ENCODE measurements at places on chromosomes 3 and 15.

GRCh38 chr3:39139442-39139841, 13.9 kb downstream of the CSRNP1 start:
- DNase-seq, result no peak

GRCh38 chr15:28994831-28995596, 109.2 kb downstream of the APBA2 start:
- no peak for DNase-seq

GRCh38 chr3:125552401-125552800, 32.4 kb upstream of the SNX4 start:
- DNase-seq, result no peak

DNA sequence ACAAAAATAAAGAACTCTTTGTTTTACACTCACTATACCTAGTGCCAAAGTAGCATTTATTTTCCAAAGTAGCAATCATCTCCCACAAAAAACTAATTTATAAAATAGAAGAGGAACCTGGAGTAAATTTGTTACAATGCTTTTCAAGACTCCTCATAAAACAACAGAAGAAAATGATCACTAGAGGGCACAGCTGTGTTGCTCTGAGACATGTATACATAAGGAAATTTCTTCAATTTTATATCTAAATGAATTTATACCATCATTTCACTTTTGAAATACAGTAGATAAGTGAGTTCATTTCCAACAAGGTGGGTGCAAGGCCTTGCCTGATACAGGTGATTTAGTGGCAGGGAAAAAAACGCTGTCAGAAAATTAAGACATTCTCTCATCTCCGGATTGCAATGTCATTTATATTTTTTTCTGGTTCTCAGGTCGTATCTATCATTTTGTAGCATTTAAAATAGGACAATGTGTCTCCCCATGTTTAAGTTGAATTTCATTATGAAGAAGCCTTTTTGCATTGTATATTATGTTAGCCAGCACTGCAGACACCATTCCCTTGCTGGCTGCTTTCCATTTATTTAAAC, 25.3 kb upstream of the ARHGEF26 start:
- no peak for DNase-seq

- no peak for DNase-seq
Observed at GRCh38 chr3:37183375-37183831, 9.0 kb upstream of the LRRFIP2 start.

GRCh38 chr3:99118381-99118780, 216.9 kb upstream of the DCBLD2 start:
- DNase-seq, result no peak

GRCh38 chr3:31714495-31715280, 182.0 kb downstream of the STT3B start:
- DNase-seq, result no peak

DNA sequence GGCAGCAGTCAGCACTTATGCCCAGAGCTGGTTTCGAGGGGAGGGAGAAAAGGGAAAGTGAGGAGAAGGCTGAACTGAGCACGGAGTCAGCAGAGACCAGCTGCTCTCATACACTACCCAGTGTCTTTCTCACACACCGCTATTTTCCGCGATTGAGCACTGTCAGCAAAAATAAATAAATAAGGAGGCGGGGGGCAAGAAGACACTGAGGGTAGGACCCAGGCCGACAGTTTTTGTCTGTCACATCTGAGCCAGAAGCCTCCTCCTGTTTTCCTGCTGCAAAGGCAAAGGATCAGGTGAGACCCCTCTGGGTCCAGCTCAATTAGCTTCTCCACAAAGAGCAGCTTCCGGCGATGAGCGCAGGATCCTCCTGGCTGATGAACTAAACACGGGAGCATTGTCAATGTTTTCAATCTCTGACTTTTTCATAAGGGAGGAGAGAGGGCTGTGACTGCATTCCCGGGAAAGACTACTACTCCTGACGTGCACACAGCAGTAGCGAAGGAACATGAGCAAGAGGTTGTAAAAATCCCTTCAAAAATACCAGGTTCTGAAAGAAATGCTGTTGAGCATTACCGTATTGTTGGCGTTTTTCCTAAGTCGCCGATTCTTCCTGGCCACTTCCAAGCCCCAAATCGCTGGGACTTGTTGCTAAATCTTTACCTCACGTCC, 1.3 kb downstream of the FRMD5 start:
- DNase-seq, result peak; percentile 4

DNA sequence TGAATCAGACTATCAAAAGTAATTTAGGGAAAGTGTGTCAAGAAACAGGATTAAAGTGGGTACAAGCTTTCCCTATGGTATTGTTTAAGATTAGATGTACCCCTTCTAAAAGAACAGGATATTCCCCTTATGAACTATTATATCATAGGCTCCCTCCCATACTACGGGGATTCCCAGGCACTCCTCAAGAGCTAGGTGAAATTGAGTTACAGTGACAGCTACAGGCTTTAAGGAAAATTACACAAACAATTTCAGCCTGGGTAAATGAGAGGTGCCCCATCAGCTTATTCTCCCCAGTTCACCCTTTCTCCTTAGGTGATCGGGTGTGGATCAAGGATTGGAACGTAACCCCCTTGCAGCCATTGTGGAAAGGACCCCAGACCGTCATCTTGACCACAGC, 240.8 kb upstream of the CNTN6 start:
- no peak for DNase-seq

DNA sequence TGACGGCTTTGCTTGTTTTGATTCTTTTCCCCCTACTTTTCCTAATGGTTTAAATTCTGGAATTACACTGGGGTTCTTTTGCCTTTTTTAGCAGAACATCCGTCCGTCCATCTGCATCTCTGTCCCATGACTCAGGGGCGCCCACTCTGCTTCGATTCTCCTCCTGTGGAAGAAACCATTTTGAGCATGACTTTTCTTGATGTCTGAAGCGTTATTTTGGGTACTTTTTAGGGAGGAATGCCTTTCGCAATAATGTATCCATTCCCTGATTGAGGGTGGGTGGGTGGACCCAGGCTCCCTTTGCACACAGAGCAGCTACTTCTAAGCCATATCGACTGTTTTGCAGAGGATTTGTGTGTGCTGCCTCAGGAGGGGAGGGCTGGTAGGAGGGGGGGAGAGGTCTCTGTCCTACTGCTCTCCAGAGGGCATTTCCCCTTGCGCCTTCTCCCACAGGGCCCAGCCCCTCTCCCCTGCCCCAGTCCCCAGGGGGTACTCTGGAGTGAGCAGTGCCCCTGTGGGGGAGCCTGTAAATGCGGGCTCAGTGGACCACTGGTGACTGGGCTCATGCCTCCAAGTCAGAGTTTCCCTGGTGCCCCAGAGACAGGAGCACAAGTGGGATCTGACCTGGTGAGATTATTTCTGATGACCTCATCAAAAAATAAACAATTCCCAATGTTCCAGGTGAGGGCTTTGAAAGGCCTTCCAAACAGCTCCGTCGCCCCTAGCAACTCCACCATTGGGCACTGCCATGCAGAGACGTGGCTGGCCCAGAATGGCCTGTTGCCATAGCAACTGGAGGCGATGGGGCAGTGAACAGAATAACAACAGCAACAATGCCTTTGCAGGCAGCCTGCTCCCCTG, 19.5 kb upstream of the BSN start:
- DNase-seq, result peak; percentile 61
